ENCODE measurements at places on chromosomes 13 and 19.

- DNase-seq: no peak
These were observed 36.8 kb upstream of the MBNL2 start for GRCh38 chr13:97185291-97185690.

DNA sequence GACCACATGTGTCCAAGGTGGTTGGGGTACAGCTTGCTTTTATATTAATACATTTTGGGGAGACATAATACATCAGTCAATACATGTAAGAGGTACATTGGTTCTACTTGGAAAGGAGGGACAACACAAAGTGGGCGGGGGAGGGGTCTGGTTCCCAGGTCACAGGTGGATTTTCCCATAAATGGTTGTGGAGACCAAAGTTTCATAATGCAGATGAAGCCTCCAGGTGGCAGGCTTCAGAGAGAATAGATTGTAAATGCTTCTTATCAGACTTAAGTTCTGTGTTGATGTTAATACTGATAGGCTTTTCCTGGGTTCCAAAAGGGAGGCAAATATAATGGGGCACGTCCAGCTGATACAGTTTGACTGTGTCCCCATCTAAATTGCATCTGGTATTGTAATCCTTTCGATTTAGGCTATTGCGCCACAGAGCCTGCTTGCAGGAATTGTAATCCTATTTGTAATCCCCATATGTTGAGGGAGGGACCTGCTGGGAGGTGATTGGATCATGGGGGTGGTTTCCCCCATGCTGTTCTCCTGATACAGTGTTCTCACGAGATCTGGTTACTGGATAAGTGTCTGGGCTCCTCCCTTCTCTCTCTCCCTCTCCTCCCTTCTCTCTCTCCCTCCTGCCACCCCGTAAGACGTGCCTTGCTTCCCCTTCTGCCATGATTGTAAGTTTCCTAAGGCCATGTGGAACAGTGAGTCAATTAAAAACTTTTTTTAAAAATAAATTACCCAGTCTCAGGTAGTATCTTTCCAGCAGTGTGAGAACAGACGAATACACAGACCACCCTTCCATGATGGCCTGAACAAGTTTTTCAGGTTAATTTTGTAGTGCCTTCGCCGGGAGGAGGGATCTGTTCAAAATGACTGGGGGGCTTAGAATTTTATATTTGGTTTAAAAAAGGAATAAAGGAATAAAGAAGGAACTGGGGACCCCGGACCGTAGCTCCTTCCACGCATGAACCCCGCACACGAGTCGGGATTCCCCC lies 44.9 kb downstream of the ZNF823 start:
- peak; percentile 91 for DNase-seq

GRCh38 chr13:65555962-65556361 lies 1674.2 kb downstream of the PCDH9 start:
- DNase-seq: no peak

GRCh38 chr19:18948075-18948975 lies 7.3 kb upstream of the HOMER3 start:
- DNase-seq: no peak

- peak; percentile 85 for DNase-seq
These were observed 9.8 kb upstream of the DPF1 start for GRCh38 chr19:38233740-38234251.

GRCh38 chr13:25171517-25172302 lies at the start of gene AMER2:
AMER2 (minus strand) TSS chr13:25172288; CDS start chr13:25171619, 669 bp downstream.
- peak; percentile 99 for DNase-seq

DNA sequence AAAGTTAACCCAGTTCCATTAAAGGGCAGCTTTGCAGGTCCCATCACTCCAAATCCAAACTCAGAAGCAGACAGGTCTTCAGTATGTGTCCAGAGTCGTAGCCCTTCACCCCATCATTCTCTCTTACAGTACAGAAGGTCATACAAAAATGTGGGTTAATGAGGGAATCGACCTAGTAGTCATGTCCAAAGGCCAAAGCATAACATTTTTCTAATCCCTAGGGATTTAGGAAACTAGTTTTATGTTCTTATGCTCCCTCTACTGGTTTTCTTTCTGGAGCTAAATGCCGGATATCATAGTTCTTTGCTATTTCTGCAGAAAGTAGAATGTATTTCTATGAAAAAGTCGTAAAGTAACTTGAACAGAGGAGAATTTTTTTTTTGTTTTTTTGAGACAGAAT lies 72.2 kb downstream of the DHRS12 start:
- no peak for DNase-seq

- no peak for DNase-seq
These were observed 16.6 kb downstream of the MED4 start for GRCh38 chr13:48078251-48078656.

- DNase-seq: no peak
These were observed 12.7 kb downstream of the EGLN2 start for GRCh38 chr19:40811478-40812341.

DNA sequence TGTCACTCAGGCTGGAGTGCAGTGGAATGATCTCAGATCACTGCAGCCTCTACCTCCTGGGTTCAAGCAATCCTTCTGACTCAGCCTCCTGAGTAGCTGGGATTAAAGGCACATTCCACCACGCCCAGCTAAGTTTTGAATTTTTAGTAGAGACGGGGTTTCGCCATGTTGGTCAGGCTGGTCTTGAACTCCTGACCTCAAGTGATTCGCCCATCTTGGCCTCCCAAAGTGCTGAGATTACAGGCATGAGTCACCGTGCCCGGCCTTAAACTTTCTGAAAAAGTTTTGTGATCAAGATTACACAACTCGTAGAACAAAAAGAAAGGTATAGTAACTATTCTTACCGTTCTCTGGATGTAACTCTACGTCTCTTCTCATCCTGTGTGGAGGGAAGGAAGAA lies 21.2 kb downstream of the DNMT1 start:
- DNase-seq: no peak

DNA sequence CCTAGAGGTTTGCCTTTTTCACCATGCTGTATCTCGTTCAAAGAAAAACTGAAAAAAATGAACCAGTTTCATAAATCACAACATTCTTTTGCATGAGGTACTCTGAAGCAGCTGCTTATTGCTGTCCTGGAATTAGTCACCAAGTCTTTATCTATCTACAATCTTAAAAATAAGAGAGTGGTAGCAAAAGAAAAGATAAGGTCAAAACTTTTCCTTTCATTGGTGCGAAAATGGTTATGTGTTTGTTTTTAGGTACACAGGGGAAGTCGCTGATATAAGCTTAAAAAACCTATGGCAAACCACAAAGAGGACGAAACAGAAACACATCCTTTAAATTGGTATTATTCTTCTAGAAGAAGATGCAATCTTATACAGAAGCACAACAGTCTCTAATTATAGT lies 20.7 kb downstream of the OBI1 start:
- DNase-seq: no peak

DNA sequence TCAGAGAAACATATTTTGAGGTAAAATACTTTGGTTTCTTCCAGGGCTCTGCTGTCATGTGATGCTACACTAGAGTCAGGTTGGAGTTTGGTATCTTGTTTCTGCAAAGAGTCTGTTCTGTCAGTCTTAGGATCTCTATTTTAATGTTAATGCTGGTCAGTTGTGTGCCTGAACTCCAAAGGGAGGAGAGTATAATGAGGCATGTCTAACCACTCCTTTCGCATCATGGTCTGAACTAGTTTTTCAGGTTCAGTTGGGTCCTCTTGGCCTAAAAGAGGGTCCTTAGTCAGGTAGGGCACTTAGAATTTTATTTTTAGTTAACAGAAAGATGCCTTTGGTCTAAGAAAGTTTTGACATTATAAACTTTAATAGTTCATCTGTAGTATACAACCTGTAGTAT lies 78.2 kb downstream of the FNDC3A start:
- DNase-seq: no peak

DNA sequence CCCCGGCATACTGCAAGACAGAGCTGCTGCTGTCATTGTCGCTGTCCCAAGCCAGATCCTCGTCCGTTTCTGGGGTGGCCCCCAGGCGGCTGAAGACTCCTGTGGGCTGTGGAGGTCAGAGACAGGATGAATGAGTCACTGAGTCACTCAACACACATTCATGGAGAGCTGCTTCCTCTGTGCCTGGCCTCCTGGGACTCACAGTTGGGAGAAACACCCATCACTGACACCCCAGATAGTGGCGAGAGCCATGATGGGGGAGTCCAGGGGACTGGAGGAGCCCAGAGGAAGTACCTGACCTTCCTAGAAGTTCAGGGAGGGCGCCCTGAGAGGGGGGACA lies 26.0 kb downstream of the C19orf47 start:
- no peak for DNase-seq

- no peak for DNase-seq
These were observed 124.2 kb downstream of the LMO7 start for GRCh38 chr13:75760131-75761021.

- DNase-seq: no peak
These were observed 7.8 kb downstream of the SIN3B start for GRCh38 chr19:16837035-16837362.

- DNase-seq: no peak
These were observed 20.0 kb upstream of the AMER2 start for GRCh38 chr13:25192052-25192451.

DNA sequence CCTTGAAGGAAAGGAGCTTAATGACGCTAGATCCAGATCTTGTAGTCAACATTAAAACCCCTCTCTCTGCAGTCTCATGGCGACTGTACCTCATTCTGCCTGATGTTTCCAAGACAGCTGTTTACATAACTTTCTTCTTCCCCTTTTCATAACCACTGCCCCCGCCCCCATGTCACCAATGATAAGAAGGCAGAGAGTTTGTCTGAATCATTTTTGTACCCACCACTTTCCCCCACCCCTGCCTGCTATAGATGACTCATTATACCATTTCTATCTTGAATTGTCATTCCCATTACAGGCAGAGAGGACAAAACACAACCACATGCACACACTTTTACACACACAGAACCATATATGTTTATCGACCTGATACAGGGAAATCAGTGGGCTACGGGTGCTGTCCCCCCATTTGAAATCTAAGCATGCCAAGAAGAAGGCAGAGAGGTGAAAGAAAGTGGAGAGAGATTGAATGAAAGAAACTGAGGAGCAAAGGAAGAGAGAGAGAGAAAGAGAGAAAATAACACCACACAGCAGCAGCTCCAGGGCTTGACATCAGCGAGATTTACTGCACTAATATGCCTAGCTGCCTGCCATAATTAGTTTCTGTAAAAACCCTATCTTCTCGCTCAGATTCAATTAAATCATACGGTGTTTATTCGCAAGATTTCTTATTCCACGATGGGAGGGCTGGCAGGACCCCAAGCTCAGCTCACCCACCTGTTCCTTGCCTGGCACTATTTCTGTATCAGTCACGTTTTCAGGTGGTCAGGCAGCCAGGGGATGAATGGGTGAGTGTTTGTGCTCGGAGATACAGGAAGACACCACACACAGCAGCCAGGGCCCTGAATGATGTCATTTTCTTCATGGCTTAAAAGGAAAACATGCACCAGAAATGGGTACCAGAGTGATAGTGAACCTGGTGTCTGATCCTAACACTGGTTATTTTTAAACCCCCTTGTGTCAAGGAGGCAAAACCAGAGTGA lies 114.3 kb upstream of the SERP2 start:
- DNase-seq: no peak

- DNase-seq: no peak
These were observed 292.6 kb downstream of the TDRD3 start for GRCh38 chr13:60689571-60689970.

All from WERI-Rb-1 (cell line).